ENCODE measurements at places on chromosomes 7 and 10.
A peak's percentile ranks its signal among the peaks of the same experiment; 100 is the strongest.

DNA sequence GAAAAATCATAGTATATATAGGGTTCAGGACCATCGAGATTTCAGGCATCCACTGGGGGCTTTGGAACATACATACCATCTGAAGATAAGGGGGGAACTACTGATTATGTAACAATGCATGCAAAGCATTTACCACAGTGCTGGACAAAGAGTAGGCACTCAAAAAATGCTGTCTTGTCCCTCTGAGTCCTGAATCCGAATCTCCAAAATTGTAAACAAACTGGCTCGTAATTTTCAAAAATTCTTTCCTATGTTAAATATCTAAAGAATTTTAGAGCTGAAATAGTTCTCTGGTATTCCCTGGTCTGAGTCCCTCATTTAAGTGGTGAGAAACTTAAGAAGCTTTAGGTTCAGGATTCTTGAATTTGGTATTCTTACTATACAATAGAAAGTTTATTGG lies 167.8 kb upstream of the ASAH2 start:
- no peak for DNase-seq

DNA sequence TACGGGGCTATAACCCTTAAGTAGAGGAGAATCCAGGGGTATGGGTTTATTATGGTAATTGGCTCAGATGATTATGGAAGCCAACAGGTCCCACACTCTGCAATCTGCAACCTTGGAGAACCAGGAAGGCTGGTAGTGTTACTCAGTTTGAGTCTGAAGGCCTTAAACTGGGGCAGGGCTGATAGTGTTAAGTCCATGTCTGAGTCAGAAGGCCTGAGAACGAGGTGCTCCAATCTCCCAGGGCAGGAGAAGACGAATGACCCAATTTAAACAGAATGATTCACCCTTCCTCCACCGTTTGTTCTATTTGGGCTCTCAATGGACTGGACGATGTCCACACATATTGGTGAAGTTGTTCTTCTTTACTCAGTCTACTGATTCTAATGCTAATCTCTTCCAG lies 244.5 kb upstream of the PTER start:
- no peak for DNase-seq

DNA sequence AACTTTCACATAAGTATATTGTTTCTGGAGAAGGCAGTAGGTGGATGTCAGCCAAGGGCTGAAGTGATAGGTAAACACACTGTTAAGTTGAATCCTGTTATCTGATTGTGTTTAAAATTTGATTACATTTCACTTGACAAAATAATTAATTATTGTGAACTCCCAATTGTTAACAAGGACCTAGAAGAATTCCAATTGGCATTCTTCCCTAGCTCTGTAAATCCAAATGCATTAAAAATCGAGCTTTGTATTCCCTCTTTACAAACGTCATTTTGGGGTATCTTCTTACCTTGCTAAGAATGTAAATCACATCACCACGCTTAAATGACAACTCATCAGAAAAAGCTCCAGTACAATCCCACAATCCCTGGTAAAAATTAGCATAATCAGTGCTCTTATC lies 179.9 kb downstream of the SKAP2 start:
- DNase-seq, result no peak

GRCh38 chr7:106010866-106011265 lies 47.8 kb downstream of the CDHR3 start:
- no peak for DNase-seq

GRCh38 chr7:155984609-155985405 lies 172.5 kb upstream of the SHH start:
- no peak for DNase-seq

DNA sequence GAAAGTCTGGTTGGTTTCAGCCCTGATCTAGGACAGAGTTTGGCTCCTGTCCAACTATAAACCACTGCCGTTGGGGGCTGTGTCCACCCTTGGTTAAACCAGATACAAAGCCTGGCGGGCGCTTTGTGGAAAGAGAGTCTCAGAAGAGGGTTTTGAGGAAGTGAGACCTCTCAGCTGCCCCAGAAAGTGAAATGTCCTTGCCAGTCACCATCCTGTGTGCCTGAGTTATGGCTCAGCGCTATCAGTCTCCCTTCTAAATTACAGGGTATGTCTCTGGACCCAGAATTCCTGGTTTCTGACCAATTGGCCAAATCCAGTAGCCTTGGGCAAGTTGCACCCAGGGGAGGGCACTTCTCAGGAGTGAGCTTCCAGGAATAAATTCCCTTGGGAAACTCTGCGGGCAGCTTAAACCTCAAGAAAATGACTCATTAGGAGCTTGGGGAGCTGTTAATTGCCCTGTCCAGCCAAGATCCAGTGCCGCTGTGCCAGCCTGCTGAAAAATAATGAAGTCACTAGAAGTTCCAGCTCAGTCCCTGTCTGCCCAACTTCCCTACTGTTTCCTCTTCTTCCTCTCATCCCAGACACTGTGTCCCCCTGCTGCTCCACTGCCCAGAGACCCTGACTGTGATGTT lies 66.7 kb upstream of the PDZD8 start:
- no peak for DNase-seq

DNA sequence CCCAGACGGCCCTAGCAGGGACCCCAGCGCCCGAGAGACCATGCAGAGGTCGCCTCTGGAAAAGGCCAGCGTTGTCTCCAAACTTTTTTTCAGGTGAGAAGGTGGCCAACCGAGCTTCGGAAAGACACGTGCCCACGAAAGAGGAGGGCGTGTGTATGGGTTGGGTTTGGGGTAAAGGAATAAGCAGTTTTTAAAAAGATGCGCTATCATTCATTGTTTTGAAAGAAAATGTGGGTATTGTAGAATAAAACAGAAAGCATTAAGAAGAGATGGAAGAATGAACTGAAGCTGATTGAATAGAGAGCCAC lies 184 bp downstream of the CFTR start:
- DNase-seq, result no peak

DNA sequence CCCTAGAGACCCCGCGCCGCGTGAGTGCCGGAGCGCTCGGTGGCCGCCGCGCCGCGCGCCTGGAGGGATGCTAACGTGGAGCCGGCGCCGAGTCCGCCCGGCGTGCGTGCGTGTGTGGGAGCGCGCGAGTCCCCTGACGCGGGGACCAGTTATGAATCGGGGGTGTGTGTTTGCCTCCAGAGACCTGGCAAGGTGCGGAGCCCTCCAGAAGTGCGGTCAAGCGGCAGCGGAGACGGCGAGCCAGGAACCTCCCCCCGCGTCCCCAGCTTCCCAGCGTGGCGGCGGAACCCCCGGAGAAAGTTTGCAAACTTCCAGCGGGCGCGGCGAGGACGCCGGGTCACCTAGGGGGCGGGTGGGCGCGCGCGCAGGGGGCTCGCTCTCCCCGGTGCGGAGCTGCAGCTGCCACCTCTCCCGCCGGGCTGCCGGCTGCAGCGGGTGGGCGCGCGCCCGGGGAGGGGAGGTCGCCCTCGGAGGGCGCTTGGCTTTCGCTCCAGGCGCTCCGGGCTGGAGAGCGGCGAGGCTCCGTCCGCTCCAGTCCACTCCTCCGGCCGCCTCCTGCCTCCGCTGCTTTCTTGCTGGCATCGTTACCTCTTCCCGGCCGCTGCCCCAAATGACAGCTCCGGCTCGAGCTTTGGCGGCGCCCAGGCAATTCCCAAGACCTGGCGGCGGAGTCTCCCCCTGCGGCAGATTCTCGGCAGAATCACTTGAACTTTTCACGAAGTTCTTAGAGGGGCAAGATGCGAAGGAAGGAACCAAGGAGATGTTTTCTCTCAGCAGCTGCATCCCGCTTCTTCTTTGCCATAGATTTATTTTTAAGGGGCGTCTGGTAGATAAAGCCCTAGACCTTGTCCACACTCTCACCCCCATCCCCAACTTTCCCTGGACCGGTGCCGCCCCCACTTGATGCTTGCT lies 2.3 kb upstream of the CREB5 start:
- peak; percentile 46 for DNase-seq

GRCh38 chr7:75042286-75042685 lies 31.3 kb downstream of the RCC1L start:
- no peak for DNase-seq

GRCh38 chr10:31345886-31346285 lies 26.9 kb downstream of the ZEB1 start:
- DNase-seq, result no peak
